ENCODE measurements at places on chromosomes 13 and 19.
A peak's percentile ranks its signal among the peaks of the same experiment; 100 is the strongest.

GRCh38 chr19:16293118-16294091 lies 31.2 kb upstream of the KLF2 start:
- DNase-seq = no peak

- no peak for DNase-seq
Measured at GRCh38 chr19:4593409-4593851, 33.9 kb upstream of the SEMA6B start.

DNA sequence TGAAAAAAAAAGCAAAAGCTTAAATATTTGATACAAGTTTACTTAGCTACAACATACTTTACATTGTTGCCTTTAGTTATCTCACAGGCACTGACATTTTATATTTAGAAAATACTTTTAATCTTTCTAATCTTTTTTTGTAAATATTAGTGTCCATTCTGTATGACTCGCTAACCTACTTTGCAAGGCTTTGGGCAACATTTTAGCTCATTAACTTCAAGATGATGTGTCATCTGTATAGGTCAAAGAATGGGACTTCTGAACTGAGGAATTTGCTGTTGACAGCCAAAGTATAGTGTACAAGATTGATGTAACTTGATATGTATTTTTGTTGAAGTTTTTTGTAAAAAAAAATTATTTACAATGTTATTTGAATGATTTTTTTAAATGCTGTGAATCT lies 2.7 kb upstream of the C1QTNF9 start:
- no peak for DNase-seq

DNA sequence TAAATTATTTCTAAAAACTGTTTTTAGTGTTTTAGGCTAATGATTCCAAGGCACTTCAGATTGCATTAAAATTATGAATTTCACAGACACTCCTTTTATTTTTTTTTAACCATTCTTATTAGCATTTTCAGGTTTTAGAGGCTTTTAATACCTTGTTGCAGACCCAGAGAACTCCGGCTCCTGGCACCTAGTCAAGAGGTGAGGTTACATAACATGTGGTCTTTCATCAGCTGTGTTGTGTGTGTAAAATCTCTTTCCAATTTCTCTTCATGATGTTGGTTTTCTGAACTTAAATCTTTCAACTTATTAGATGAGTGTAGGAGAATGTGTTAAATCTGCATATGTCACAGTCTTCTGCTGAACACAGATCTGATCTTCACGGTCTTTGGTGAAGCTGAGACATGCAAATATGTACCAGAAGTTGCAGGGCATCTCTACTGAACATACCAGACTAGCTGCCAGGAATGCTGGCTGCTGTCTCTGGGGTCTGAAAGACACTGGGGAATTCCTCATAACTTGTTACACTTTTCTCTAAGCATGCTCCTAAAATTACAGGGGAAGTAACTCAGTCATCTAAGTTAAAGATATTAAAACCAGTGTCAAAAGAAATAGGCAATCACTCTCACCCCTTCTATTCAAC lies 1165.3 kb downstream of the EFNB2 start:
- DNase-seq = no peak

- peak; percentile 36 for DNase-seq
Measured at GRCh38 chr13:100625447-100625846, 36.9 kb upstream of the GGACT start.

GRCh38 chr19:24059563-24060295 lies 27.3 kb upstream of the ZNF254 start:
- DNase-seq = no peak

DNA sequence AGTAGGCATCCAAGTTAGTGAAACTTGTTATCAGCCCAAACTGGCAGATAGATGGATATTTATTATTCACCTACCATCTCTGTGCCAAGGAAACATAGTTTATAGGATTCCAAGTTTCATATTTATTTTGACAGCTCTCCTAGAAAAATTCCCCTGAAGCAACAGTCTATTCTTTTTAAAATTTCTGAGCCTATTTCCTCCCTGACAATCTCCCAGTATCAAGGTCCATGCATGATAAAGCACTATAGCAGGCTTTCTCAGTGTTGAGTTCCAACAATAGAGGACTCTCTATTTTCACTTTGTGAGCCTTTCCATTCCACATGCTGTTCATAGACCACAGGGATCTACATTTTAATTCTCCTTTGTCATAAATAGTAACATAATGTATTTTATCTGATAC lies 312.6 kb downstream of the SLITRK6 start:
- no peak for DNase-seq

DNA sequence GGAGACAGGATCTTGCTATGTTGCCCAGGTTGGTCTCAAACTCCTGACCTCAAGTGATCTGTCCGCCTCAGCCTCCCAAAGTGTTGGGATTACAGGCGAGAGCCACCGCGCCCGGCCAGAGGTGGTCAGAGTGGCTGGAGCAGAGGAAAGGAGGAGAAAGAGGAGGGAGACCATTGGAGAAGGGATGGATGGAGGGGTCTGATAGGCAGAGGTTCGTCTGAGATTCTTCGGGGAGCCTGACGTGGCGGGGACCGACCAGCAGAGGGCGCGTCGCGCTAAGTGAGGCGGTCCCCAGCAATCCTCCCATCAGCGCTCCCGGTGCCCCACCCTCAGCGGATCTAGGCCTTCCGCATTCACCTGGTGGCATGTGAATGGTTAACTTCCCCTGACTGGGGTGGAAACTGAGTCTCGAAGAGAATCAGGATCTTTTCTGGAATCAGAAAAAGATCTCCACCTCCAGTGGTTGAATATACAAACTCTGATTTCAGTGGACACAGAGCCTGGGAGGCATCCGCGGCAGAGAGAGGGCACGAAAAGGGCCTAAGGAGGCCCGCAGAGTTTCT lies 8.8 kb downstream of the GTPBP3 start:
- peak; percentile 90 for DNase-seq

- no peak for DNase-seq
Measured at GRCh38 chr19:46842791-46843190, 7.9 kb downstream of the AP2S1 start.

- peak; percentile 82 for DNase-seq
Measured at GRCh38 chr19:44653977-44654774, 10.5 kb downstream of the PVR start.

DNA sequence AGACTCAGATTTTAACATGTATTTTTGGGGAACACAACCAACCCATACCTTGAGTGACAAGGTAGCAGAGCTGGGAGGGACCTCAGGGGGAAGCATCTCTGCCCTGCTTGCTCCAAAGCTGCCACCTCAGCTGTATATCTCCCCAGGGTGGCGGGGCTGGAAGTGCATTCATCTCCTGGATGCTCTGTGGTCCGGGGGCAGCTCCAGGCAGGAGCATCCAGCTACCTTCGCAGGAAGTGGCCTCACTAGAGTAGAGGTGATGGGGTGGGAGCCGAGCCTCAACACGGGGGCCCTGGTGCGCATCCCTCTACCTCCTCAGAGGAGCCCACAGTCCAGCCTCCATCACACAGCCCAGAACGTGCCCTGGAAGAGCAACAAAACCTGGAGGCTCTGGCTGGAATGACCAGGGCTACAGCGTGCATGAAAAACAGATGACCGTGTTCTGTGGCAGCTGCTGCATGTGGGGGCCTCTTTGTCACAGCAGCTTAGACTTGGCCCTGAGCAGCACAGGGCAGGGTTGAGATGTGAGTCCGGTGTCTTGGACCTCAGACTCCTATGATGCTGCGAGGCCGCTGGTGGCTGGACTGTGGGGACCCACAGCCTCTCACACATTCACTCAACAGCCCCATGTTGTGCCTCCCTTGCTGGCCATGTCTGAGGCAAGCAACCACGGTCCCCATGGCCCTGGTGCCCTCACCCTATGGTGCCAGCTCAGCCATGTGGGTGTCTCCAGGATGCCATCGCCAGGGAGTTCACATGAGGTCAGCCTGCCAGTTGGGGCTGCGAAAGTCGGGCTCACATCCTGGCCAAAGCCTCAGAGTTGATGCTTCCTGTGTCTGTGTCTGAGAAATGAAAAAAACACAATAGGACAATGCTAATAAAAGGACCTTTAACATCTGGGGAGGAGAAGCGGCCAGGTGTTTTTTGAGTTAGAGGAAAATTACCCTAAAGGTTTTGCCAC lies 17.1 kb upstream of the GAS6 start:
- no peak for DNase-seq

GRCh38 chr13:93534181-93534700 lies 307.6 kb downstream of the GPC6 start:
- no peak for DNase-seq

- DNase-seq = peak; percentile 53
Measured at GRCh38 chr13:35789335-35790165, 313.1 kb upstream of the MAB21L1 start.

DNA sequence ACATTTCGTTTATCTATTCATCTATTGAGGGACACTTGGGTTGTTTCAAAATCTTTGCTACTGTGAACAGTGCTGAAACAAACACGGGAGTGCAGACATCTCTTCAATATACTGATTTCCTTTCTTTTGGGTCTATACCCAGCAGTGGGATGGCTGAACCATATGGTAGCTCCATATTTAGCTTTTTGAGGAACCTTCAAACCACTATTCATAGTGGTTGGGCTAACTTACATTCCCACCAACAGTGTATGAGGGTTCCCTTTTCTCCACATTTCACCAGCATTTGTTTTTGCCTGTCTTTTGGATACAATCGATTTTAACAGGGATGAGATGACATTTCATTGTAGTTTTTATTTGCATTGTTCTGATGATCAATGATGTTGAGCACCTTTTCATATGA lies 798.2 kb downstream of the UQCRFS1 start:
- no peak for DNase-seq

DNA sequence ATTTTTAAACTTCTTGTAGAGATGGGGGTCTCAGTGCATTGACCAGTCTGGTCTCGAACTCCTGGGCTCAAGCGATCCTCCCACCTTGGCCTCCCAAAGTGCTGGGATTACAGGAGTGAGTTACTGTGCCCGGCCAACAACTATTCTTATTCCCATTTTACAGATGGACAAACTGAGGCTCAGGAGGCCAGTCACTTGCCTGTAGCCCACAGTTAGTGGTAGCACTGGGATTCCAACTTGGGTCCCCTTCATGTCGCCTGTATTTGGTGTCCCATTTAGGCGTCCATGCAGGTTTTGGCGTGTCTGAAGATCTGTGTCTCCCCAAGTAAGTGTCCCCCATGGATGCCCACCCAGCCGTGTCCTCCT lies 791 bp upstream of the AXL start:
- no peak for DNase-seq

- DNase-seq = peak; percentile 63
Measured at GRCh38 chr19:55116232-55116858, 1.1 kb downstream of the PPP1R12C start.

DNA sequence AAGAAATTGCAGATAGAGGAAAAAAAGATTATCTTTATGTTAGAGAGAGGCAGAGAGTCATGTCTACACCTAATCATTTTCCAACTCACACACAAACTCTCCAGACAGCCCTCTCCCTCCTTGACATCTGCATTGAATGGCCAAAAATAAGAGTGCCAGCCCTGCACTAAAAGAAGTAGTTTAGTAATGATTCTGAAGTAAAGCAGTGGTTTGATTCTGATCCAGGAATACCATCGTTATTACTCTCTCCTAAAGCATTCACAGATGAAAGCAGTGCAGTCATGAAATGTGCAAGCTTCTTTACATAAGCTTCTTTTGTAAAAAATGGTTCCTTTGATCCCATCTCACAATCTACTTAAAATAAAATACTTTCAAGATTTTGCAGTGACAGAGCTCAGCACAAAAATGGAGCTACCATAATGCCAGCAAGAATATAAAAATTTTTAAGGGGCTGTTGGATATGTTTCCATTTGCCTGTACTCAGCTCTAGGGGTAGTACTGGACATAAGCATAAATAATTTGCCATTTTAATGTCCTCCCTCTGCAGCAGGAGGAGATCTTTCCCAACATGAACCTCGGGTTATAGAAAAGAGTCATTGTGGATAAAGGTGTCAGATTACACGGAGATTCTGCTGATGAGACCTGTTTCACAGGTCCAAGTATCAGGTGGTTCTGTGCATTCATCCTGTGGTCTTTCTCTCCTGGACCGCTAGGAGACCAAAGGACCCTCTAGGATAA lies 406.3 kb downstream of the DCT start:
- peak; percentile 14 for DNase-seq

DNA sequence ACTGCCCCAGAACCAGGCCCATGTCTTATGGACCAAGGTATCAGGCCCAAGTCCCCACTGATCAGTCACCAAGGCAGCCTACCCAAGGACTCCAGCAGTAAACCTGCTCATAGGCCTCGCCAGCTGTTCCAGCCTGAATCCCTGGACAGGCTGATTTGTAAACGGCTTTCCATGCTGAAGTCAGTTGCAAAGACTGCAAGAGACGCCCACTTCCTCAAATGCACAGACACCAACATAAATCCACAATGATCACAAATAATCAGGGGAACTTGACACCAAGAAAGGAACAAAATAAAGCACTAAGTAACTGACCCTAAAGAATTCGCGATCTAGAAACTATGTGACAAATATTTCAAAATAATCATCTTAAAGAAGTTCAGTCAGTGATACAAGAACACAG lies 75.2 kb downstream of the RXFP2 start:
- DNase-seq = no peak

DNA sequence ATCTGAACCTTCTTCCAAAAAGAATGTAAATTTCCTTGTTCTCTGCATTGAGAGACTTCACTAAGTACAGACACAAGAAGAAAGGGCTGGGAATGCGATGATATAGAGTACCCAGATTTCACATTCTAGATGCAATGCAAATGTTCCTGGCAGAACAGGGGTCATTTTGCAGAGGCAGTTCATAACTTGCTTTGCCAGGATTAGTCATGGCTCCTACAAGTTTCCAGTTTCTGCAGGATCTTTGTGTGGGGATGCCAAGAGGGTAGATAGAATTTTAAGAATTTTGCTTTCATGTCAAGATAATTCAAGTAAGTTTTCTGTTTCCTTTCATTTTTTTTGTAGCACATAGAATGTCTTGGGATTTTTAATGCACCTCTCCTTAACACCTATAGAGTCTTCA lies 181.2 kb downstream of the FGF9 start:
- no peak for DNase-seq

- DNase-seq = no peak
Measured at GRCh38 chr13:48110132-48110868, 15.4 kb upstream of the MED4 start.

GRCh38 chr13:95708391-95708774 lies 31.4 kb downstream of the DNAJC3 start:
- no peak for DNase-seq

All from GM23338 (cell line).